ENCODE measurements at places on chromosomes 11 and 22. TPM values are rescaled to one million over a fixed set of nuclear protein-coding genes. Genes with fewer than 3 reads are reported as not detected.

HIC2 gene
- total RNA-seq = 0.62 TPM

OR4B1 gene
- not detected for total RNA-seq

KCNK4 gene
- total RNA-seq = not detected

PGA4 gene
- total RNA-seq = not detected

LRRC74B gene
- total RNA-seq = not detected

UBE2L6 gene
- 103 TPM for total RNA-seq

DRAP1 gene
- total RNA-seq = 235 TPM

RAB3IL1 gene
- total RNA-seq = 2.3 TPM

GAB4 gene
- not detected for total RNA-seq

BTBD18 gene
- not detected for total RNA-seq

OR8D1 gene
- not detected for total RNA-seq

PHRF1 gene
- total RNA-seq = 15.3 TPM

KCNQ1 gene
- not detected for total RNA-seq

CHRDL2 gene
- total RNA-seq = not detected

PRRG4 gene
- total RNA-seq = 0.25 TPM

KRTAP5-11 gene
- not detected for total RNA-seq

PHLDA2 gene
- 15.2 TPM for total RNA-seq

KLHL22 gene
- 13.7 TPM for total RNA-seq

HBG1 gene
- total RNA-seq = 2.1 TPM

ACTN3 gene
- total RNA-seq = not detected

KCTD14 gene
- total RNA-seq = not detected

APOL4 gene
- 2.7 TPM for total RNA-seq

EML3 gene
- 13.8 TPM for total RNA-seq

SMIM38 gene
- total RNA-seq = not detected

OR56B4 gene
- total RNA-seq = not detected

LRRC4C gene
- 6.2 TPM for total RNA-seq

SSTR3 gene
- total RNA-seq = not detected

GGTLC3 gene
- not detected for total RNA-seq

OR52E5 gene
- not detected for total RNA-seq

OAF gene
- 33.5 TPM for total RNA-seq

TMEM191C gene
- not detected for total RNA-seq

RBM14 gene
- 34.3 TPM for total RNA-seq

SAC3D1 gene
- total RNA-seq = 4.1 TPM

MYBPC3 gene
- not detected for total RNA-seq

LMO1 gene
- total RNA-seq = not detected

OR6A2 gene
- total RNA-seq = 0.43 TPM

API5 gene
- total RNA-seq = 96.6 TPM

PRR14L gene
- 7.0 TPM for total RNA-seq

TEX12 gene
- total RNA-seq = 0.35 TPM

OR8A1 gene
- not detected for total RNA-seq

DCDC1 gene
- 0.08 TPM for total RNA-seq

MADD gene
- total RNA-seq = 17.2 TPM

CEP126 gene
- total RNA-seq = 1.2 TPM

LRP4 gene
- total RNA-seq = 1.0 TPM

CNGA4 gene
- not detected for total RNA-seq

XKR3 gene
- total RNA-seq = not detected

PLAAT4 gene
- total RNA-seq = 49.3 TPM

TOMT gene
- not detected for total RNA-seq

MRGPRX3 gene
- not detected for total RNA-seq

GRIA4 gene
- total RNA-seq = 1.0 TPM

HEPACAM gene
- not detected for total RNA-seq

CRACR2B gene
- total RNA-seq = not detected

C11orf87 gene
- total RNA-seq = not detected

Data from H4 (cell line).